ENCODE measurements at places on chromosomes 13 and 19.

DNA sequence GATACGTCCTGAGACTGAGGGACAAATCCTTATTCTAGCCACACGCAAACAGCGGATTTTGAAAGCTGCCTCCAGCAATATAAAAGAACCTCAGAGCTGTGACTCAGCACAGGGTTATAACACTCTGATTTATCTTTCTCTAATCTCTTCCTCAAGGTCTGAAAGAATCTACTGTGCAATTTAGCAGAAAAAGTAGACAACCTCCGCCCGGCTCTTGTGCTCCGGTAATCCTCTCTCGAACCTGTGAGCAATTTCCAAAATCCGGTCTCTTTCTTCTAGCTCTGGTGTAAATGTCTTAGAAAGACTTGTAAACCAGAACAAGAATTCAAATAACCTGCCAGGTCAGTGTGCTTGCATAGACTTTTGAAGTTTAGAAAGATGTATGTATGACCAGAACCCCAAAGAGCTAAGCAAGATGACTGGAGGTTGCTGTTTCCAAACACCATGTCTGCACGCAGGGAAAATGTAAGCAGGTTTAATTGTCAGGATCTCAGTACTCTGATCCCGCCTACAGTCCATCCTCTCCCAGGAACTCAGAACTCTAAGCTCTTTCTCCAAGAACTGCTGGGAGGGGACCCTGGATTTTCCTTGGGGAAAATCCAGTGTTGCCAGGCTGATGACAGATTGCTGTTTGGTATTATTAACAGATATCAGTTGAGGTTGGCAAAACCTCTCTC lies 338.1 kb downstream of the RFC3 start:
- peak; percentile 62 for DNase-seq

- no peak for DNase-seq
Measured at GRCh38 chr19:43667126-43667875, 2.7 kb downstream of the PLAUR start.

DNA sequence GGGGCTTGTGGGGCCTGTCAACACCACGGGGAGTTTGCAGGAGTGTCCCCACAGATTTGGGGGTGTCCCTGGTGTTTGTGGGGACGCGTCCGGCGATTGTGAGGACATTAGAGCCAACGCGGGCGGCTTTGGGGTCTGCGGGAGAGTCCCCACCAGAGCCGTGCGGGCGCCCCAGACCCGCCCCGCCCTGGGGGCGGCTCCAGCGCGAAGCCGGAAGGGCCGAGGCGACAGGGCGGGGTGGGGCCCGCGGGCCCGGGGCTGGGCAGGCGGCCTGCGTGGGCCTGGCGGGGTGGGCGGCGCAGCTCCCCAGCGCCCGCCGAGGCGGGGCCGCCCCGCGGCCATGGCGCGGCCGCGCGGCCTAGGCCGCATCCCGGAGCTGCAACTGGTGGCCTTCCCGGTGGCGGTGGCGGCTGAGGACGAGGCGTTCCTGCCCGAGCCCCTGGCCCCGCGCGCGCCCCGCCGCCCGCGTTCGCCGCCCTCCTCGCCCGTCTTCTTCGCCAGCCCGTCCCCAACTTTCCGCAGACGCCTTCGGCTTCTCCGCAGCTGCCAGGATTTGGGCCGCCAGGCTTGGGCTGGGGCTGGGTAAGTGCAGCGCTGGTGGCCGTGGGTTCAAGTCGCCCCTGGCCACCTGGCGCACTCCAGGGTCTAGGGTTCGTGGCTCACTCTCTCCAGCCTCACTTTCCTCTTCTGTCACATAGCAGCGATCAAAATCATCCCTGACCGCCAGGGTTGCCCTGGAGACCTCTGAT lies 10.3 kb downstream of the PDE4A start:
- peak; percentile 25 for DNase-seq

- peak; percentile 40 for DNase-seq
Measured at GRCh38 chr19:16051254-16052025, 24.9 kb upstream of the TPM4 start.

GRCh38 chr19:2330632-2331284 lies 2.3 kb downstream of the SPPL2B start:
- DNase-seq: no peak

DNA sequence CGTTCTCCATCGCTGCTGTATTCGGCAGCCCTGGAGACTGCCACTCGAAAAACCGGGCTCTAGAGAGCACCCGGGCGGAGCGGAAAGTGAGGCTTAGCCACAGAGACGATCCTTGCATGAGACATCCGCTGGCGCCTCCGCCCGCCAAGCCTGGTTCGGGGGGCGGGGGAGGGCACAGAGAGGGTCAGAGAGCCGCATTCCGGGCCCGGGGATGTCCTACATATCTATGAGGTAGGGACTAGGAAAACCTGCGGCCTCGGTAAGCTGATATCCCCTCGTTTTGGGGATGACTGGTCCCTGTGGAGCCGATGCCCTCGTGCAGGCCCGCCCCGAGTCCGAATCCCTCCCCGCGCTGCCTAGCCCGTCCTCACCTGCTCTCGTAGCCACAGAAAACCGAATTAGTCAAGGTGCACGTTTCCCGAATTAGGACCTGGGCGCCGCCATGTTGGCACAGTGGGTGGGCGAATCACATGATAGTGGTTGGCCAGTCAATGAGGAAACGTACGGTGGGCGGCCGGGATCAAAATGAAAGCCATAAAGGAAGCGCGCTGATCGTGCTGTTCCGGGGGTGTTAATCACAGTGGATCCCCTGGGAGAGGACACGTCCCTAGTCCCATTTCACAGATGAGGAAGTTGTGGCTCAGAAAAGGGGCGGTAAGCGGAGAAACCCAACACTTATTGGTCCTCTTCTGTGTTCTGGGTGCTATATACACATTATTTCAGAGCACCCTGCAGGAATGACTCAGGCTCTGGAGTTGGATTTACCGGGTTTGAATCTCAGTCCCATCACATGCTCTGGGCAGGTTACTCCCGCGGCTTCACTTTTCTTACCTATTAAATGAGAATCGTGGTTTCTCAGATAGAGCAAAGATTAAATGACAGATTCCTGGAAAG lies at the start of gene TRMT1:
TRMT1 (minus strand) TSS at position 459 of the 894 bp plus-strand sequence; CDS start at position 118, 341 bp downstream.
- peak; percentile 95 for DNase-seq

GRCh38 chr13:80903911-80904310 lies 563.0 kb upstream of the SPRY2 start:
- DNase-seq: peak; percentile 6

DNA sequence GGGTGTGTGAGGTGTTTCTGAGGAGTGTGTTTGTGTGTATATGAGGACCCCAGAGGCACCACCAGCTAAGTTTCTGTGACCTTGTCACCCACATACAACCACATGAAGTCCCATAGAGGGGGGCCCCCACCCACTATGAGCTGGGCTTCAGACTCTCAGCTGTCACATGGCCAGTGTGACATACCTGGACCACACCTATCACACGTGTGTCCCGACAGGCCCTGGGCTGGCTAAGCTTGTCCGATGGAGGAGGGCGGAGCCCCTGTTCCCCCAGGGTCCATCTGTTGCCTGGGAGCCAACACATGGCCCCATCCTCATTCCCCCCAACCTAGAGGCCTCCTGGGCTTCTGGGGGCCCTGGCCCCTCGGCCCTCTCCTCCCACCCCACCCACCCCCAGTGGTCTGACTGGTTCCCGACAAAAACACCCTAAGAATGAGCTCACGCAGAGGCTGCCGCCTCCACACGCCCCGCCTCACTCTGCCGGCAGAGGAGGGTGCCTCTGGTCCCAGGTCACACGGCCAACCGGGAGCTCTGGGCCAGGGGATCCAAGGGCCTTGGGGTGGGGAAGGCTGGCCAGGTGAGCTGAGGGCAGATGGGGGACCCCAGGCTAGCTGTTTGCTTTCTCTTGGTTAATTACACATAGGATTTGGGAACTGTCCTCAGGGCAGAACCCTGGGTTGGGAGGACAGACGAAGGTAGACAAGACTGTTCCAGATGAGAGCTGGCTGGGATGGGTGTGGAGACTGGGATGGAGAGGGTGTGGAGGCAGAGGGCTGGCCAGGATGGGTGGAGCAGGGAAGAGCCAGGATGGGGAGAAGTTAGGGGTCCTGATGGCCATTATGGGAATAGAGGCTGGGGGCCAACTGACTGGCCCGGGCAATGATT lies 4.3 kb downstream of the KLC3 start:
- no peak for DNase-seq

DNA sequence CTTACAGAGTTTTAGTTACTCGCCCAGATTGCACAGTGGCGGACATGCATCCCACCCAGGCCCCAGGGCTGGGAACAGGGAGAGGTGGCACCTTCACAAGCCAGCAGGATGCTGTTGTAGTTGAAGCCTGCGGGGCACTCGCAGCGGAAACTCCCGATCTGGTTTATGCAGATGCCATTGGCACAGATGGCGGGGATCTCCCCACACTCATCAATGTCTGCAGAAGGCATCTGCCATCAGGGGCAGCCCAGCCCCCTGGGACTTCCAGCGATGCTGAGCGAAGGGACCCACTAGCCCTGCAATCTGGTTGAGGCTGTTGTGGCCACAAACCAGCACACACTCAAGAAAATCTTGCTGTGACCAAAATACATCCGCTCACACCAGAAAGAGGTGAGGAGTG lies 44.6 kb downstream of the CCL25 start:
- no peak for DNase-seq

DNA sequence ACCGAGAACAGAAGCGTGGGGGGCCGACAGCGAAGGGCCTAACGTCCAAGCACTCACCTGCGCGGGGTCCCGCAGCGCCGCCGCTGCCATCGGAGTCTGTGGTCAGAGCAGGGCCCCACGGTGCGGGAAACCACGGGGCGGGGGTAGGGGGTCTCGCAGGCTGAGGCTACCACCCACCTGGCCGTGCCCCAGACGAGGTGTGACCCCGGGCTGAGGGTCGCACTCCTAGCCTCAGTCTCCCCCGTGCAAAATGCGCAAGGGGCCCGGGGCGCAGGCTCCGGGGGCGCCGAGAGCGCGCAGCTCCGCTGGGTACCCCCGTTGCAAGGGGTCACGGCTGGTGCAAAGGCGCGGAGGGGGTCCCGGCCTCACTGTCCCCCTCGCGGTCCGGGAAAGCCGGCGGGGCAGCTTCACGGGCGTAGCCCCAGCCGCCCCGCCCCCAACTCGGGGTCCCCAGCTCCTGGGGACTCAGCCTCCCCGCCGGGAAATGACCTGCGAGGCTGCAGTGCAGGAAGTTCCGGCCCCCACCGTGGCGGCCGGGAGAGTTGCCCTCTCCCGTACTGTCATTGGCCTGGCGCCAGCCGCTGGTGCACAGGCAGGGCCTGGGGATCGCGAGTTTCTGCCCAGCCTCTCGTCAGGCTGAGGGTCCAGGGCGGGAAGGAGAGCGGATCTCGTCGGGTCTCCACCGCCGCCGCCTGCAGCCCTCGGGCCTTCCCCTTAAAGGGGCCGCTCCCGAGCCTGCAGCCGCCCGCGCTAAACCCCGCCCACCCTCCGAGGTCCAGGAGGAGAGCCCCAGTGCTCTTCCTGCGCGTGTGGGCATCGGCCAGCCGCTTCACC lies at the start of gene ZNF792:
ZNF792 (minus strand) TSS at position 657 of the 834 bp plus-strand sequence; CDS start at position 90, 567 bp downstream.
- peak; percentile 42 for DNase-seq

- no peak for DNase-seq
Measured at GRCh38 chr19:8393871-8394250, 3.7 kb downstream of the RAB11B start.

- no peak for DNase-seq
Measured at GRCh38 chr13:85261757-85262346, 537.4 kb downstream of the SLITRK6 start.

DNA sequence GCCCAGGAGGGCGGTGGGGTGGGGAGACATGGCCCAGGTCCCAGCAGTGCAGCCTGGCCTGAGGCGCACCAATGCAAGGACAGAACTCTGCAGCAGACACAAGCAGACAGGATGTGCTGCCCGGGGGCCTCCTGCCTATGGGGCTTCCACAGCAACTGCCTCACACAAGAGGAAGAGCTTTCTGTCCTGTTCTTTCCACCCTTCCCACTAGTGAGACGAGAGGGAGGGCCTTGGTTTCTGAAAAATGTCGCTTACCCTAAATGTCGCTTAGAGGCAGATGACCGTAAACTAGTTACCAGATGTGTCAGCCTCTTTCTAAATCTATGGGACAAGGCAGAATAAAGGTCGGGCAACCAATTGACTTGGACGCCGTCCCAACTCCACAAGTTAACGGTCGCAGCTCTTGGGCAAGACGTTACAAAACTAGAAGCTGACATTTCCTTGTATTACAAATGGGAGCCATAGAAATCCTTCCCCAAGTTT lies at the start of gene LAIR1:
LAIR1 (minus strand) TSS at position 157 of the 483 bp plus-strand sequence; CDS start at position 30, 127 bp downstream.
- no peak for DNase-seq

- DNase-seq: no peak
Measured at GRCh38 chr13:103007427-103007762, 58.8 kb downstream of the SLC10A2 start.

DNA sequence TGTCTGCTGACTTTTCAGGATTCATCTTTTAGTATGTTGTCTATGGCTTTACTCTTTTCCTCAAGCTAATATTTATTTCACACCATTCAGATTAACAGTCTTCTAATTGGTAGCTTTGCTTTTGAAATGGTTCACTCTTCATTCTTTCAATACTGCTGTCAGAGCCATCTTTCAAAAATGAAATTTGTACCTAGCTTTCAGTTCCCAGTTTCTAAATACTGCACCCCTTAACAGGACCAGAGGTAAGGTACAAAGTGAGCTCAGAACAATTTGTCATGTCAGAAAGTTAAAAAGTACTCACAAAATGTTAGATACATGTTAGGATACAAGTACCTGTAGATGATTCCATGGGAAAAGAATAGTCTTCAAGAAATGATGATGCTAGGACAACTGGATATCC lies 83.0 kb downstream of the FNDC3A start:
- DNase-seq: no peak
